ENCODE measurements at places on chromosomes 6 and 20.

GRCh38 chr6:26235302-26235670, 129.7 kb upstream of the BTN3A2 start:
- DNase-seq, result no peak

DNA sequence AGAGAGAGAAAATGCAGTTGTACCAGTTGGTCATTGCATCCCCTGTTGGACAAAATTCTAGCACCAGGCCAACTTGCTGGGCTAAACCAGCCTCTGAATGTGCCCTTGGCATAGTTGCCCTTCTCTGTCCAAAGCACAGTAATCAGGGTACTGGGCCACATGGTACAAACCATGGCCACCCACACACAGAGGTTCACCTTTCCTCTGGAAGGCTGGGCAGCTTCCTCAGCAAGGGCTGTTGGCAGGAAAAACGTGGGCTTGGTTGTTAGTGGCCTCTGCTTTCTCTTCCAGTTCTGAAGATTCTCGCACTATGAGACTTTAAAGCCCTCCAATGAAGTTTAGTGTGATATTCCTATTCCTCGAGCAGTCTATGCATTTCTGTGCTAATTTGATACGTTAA, 706 bp downstream of the DDO start:
- DNase-seq, result no peak

- no peak for DNase-seq
Observed at GRCh38 chr6:67068781-67069180, 1361.8 kb upstream of the EYS start.

DNA sequence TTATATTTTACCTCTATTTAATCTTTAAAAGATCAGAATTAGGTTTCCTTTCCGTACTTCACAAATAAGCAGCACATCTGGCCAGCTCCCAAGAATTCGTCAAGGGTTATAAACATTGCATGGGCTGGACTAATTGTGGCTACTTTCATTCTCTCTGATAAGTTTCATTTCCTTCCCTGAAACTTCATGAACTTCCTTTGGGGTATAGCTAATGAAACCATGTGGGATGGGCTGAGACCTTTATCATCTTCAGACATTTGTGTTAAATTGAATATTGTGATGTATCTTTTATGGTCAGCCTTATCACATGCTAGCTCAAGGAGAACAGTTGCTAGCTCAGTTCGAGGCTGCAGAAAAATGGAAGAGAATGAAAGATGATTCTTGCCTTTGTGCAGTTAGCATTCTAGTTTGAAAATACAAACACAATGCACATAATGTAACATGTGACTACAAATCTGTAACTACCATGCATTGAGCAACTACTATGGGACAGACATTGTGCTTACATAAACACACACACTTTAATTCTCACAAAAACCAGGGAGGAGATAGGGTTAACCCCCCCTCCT, 1.7 kb upstream of the GMPR start:
- no peak for DNase-seq

GRCh38 chr6:154868143-154868594, 126.9 kb upstream of the TIAM2 start:
- no peak for DNase-seq
